ENCODE measurements at places on chromosomes 16 and 17. TPM values are rescaled to one million over a fixed set of nuclear protein-coding genes. Genes with fewer than 3 reads are reported as not detected.
A peak's percentile ranks its signal among the peaks of the same experiment; 100 is the strongest.

DNA sequence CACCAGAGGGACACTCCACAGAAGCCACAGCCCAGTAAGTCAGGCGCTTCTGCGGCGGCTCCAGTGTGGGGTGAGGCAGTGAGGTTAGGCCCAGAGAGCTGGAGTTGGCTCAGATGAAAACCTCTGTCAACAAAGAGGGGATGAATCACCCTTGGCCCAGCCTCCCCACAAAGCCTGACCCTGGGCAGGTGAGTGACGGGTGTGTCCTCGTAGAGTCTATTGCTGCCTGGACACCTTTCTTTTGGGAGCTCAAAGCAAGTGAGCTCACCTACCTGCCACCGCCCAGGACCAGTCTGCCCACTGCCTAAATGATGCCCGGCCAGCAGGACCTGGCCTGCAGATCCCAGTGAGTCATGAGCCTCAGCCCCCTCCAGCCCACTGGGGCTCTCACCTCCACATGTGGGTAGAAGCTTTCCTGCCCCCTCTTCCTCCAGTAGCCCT lies 24.9 kb upstream of the DBNDD1 start:
- H3K27me3 ChIP-seq = peaks cover 11% of the 10 kb centered on the region
- DNase-seq = no peak
- H3K27ac ChIP-seq = no peak overlapping the region
- no peak overlapping the region for H3K4me3 ChIP-seq
- H3K4me1 ChIP-seq = peaks cover 3% of the 10 kb centered on the region

DNA sequence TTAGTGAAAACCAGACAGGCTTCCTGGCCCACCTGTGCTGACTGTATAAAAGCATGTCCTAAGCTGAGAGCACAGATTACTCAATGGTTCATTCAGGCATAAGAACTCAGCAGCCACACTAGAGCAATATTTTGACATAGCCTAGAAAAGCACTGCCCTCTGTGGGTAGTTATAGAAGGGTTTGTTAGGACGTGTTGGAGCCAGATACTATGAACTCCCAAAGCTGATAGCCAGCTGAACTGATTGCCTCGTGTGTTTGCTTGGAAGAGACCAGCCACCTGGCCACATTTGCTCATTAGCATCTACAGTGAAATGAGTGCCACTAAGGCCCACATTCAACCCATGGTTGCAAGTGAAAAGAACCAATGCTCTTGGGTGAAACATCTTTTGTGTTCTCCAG lies 30.8 kb upstream of the ABCA5 start:
- no peaks in the 10 kb centered on the region for H3K4me1 ChIP-seq
- H3K27ac ChIP-seq = no peak overlapping the region

DNA sequence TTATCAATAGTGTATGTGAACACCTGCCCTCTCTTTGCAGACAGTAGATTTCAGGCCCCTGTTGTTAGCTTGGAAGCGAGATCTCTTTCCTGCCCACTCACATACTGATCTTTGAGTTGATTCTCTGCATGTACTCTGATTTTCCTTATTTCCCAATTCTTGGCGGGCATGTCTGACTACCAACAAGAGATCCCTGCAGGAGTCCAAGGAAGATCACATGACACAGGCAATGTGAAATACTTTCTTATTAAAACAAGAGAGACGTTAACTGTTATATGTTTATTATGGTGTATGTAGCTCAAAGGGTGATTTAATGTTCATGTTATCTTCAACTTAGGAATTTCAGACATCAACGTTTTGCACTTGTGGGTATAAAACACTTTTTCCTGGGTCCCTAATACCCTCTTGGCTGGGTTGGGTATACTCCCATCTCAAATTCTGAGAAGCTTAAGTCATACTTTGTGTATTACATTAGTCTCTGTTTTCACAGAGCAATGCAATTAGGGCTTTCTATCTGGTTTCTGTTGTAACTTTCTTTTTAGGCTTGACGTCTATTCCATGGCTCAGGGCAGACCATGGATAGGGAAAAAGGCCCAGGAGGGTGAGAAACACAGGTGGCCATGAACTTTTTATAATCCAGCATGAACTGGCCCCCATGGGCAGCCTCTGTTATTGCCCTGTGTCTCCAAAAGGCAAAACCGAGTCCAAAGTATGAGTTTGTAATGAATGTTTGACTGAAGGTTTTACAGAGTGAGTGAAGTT lies 32.2 kb downstream of the HSD17B2 start:
- no peaks in the 10 kb centered on the region for H3K27me3 ChIP-seq
- H3K4me1 ChIP-seq = no peaks in the 10 kb centered on the region
- no peak overlapping the region for H3K4me3 ChIP-seq
- no peak for DNase-seq
- H3K36me3 ChIP-seq = no peaks in the 10 kb centered on the region

- no peak overlapping the region for H3K4me3 ChIP-seq
- no peaks in the 10 kb centered on the region for H3K36me3 ChIP-seq
- DNase-seq = no peak
- peaks cover 6% of the 10 kb centered on the region for H3K27me3 ChIP-seq
Observed at GRCh38 chr16:17944345-17944744, 392.2 kb downstream of the NPIPA8 start.

GRCh38 chr16:79170555-79171246 lies 429.8 kb downstream of the MAF start:
- H3K4me1 ChIP-seq = peaks cover 7% of the 10 kb centered on the region
- no peak for DNase-seq
- H3K27me3 ChIP-seq = no peaks in the 10 kb centered on the region

GRCh38 chr16:30775131-30775391 lies 11.9 kb downstream of the ZNF629 start:
- DNase-seq = no peak
- no peak overlapping the region for H3K27ac ChIP-seq
- peaks cover 18% of the 10 kb centered on the region for H3K4me1 ChIP-seq
- H3K4me3 ChIP-seq = peak overlapping the region; percentile 90

DNA sequence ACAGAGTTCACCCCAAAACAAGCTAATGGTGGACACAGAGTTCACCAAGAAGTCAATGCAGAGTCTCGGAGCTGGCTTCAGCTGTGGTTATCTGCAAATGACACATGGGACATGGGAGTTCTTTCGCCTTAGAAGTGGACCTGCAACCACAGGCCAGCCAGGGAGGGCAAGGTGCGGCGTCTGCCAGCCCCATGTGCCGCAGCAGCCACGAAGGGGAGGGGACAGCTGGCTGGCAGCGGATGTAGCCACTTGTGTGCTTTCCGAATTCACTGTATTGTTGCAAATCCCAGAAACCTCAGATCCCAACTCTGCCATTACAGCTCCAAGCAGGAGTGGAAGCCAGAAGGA lies 24.8 kb downstream of the LMF1 start:
- H3K36me3 ChIP-seq = peaks cover 36% of the 10 kb centered on the region
- no peaks in the 10 kb centered on the region for H3K27me3 ChIP-seq
- no peak overlapping the region for H3K4me3 ChIP-seq
- H3K4me1 ChIP-seq = no peaks in the 10 kb centered on the region
- H3K27ac ChIP-seq = no peak overlapping the region
- DNase-seq = no peak

GRCh38 chr16:56109205-56109604 lies 82.1 kb upstream of the GNAO1 start:
- no peaks in the 10 kb centered on the region for H3K36me3 ChIP-seq
- no peak for DNase-seq
- no peak overlapping the region for H3K27ac ChIP-seq
- peaks cover 1% of the 10 kb centered on the region for H3K4me1 ChIP-seq
- no peak overlapping the region for H3K4me3 ChIP-seq
- H3K27me3 ChIP-seq = no peaks in the 10 kb centered on the region

- H3K36me3 ChIP-seq = peaks cover 1% of the 10 kb centered on the region
- peaks cover 6% of the 10 kb centered on the region for H3K4me1 ChIP-seq
Observed at GRCh38 chr17:56011406-56012131, 141.7 kb upstream of the ANKFN1 start.

GRCh38 chr17:66712453-66712852 lies 122.5 kb upstream of the CACNG5 start:
- no peaks in the 10 kb centered on the region for H3K36me3 ChIP-seq
- no peak overlapping the region for H3K4me3 ChIP-seq
- H3K27me3 ChIP-seq = no peaks in the 10 kb centered on the region
- H3K27ac ChIP-seq = peak overlapping the region; percentile 85

DNA sequence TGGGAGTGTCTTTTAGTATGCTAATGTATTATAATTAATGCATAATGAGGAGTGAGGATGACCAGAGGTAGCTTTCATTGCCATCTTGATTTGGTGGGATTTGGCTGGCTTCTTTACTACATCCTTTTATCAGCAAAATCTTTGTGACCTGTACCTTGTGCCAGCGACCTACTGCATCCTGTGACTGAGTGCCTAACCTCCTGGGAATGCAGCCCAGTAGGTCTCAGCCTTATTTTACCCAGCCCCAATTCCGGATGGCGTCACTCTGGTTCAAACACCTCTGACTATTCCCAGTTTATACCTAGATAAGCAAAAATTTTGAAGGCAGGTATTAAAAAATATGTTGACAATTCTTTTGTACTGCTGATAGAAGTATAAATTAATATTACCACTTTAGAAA lies 10.5 kb upstream of the BLMH start:
- H3K4me1 ChIP-seq = no peaks in the 10 kb centered on the region
- DNase-seq = no peak
- peaks cover 5% of the 10 kb centered on the region for H3K27me3 ChIP-seq
- H3K4me3 ChIP-seq = no peak overlapping the region
- H3K27ac ChIP-seq = no peak overlapping the region
- H3K36me3 ChIP-seq = no peaks in the 10 kb centered on the region

The CCDC144A gene
- total RNA-seq = 1.2 TPM

The KRTAP9-2 gene
- total RNA-seq = not detected
